ENCODE measurements at places on chromosomes 6 and 20.

GRCh38 chr6:82877213-82878195 is 188.1 kb downstream of the UBE3D start:
- no peak for DNase-seq

GRCh38 chr6:49736017-49736508 is 8.1 kb downstream of the CRISP3 start:
- DNase-seq = no peak

- peak; percentile 43 for DNase-seq
These were observed 14.1 kb downstream of the CDYL start for GRCh38 chr6:4790158-4790899.

DNA sequence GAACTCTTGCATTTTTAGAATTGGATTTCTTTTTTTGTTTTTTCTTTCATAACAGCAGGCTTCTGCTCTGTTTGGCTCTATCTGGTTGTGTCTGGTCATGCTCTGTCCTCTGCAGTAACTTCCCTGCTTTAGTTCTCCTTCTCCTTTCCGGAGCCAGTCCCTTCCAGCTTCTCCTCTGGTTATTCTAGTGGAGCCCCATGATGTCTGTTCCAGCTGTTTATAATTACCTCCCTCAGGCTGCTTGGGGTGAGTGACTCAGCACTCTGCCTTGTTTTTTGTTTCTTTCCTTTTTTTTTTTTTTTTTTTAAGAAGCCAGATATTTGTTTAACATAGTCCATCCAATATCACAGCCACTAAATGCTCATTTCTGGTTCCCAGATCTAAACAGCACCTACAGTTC is 409.6 kb downstream of the MAFB start:
- peak; percentile 89 for DNase-seq

- DNase-seq = no peak
These were observed 780.9 kb downstream of the QKI start for GRCh38 chr6:164195278-164195941.

DNA sequence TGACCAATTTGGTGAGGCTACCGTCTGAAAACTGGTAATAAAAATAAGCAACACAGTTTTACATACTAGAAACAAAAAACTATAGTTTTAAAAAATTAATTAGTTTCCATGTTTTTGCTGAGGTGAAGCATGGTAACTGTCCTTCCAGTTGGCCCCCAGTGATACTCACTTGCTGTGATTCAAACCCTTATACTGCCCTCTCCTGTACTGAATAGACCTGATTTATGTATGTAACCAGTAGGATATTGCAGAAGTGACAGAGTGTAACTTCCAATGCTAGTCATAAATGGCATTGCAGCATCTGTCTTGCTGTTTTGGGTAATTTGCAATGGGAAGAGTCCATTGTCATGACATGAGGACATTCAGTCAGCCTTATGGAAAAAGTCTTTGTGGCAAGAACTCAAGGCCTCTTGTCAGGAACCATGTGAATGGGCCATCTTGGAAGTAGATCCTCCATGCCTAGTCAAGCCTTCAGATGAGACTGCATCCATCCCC is 8.9 kb upstream of the CHD6 start:
- peak; percentile 64 for DNase-seq

DNA sequence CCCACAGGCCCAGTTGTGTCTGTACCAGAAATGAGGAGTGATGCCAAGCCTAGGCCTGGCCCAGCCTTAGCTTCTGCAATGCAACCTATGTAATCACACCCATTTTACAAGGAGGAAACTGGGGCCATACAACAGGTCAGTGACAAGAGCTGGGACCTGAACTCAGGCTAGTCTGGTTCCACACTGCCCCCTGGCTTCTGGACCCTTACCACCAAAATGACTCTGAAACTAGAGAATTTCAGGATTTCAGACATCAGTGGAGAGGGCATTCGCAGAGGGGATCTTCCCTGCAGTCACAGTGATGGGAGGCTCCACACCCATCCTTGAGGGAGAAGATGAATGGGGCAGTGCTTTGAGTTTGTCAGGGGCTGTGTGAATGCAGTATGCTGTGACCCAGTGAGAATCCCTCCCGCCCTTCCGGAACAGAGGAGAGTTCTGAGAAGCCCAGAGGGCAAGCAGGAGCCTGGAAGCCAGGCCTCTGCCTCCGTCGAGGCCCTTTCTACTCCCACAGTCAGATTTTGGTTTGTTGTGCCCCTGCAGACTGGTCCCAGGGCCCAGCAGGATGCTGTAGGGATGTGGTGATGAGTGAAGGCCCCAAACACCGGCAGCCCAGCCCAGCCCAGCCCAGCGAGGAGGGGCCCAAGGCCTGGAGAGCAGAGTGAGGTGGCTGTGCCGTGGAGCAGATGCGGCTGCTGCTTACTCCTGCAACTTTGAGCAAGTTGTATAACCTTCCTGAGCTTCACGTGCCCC is 48.1 kb upstream of the MYL9 start:
- DNase-seq = no peak

- no peak for DNase-seq
These were observed 97.9 kb upstream of the UST start for GRCh38 chr6:148648754-148649453.

- no peak for DNase-seq
These were observed 290.0 kb upstream of the SUPT3H start for GRCh38 chr6:45667766-45668165.

DNA sequence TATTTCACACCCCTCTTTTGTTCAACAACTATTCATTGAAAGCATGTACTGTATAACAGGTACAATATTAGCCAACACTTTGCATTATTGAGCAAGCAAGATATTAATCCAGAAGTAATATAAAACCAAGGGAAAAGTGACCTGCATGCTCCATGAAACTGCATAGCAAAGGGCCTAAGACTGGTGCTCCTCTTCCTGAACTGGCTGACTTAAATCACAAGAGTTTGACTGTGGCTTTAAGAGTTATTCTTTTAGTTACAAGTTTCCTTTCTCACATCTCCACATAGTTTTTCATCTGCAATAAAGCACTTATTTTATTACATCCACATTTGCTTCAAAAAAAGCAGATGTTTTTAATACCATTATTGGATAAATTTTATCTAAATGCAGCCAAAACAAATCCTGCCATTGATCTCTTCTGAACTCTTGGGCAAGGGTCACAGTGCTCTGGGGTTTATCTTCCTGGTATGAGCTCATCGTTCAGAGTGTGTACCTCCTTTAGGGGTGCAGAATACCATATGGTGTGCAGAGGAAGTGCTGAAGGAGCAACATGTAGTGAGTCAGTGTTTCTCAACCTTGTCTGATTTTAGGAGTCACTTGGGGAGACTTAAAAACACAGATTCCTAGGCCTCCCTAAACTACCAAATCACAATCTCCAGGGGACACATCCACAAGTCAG is 1225.9 kb upstream of the MAP3K7 start:
- DNase-seq = no peak

- peak; percentile 69 for DNase-seq
These were observed 132.2 kb downstream of the GPX5 start for GRCh38 chr6:28657769-28658465.

- DNase-seq = no peak
These were observed 618.6 kb upstream of the FLRT3 start for GRCh38 chr20:14956026-14956425.

DNA sequence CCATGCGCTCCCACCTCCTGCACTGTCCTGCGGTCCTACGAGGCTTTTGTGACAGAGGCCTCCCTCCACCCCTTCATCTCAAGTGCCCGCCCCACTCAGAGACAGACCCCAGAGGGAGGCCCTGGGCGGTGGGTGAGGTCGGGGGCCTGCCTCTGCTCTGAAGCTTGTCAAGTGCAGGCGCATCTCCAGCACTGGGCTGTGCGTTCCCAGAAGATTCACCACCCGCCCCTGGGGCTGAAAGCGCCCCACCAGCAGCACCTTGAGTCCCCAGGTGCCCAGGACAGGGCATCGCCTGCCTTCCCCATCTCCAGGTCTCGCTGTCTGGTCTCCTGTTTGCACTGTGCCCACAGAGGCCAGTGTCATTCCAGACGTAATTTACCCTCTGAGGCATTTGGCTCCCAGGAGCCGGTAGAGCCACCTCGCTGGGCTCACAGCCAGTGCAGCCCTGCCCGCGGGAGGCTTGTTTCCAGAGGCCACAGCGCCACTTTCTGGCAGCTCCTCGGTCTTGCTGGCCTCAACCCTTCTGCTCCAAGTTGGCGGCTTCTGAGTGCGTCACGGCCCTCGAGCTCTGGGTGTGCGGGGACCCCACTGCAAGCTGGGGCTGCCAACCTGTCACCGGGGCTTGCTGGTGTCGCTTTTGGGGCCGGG is 191.1 kb downstream of the TAF4 start:
- no peak for DNase-seq

GRCh38 chr20:26169506-26169905 is 472.9 kb upstream of the ZNF337 start:
- no peak for DNase-seq

- DNase-seq = no peak
These were observed 39.6 kb downstream of the JAG1 start for GRCh38 chr20:10634211-10634610.

DNA sequence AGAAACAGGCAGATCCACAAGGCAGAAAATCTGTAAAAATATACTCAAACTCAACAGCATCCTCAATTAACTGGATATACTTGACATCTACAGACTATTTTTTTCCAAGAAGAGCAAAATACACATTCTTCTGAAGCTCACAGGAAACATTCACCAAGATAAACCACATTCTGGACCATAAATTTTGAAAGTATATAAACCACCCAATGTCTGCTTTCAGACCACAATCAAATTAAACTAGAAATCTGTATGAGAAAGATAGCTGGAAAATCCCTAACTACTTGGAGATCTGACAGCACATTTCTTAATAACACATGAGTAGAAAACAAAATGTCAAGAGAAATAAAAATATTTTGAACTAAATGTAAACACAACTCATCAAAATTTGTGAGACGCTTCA is 195.5 kb downstream of the ERMARD start:
- DNase-seq = no peak

DNA sequence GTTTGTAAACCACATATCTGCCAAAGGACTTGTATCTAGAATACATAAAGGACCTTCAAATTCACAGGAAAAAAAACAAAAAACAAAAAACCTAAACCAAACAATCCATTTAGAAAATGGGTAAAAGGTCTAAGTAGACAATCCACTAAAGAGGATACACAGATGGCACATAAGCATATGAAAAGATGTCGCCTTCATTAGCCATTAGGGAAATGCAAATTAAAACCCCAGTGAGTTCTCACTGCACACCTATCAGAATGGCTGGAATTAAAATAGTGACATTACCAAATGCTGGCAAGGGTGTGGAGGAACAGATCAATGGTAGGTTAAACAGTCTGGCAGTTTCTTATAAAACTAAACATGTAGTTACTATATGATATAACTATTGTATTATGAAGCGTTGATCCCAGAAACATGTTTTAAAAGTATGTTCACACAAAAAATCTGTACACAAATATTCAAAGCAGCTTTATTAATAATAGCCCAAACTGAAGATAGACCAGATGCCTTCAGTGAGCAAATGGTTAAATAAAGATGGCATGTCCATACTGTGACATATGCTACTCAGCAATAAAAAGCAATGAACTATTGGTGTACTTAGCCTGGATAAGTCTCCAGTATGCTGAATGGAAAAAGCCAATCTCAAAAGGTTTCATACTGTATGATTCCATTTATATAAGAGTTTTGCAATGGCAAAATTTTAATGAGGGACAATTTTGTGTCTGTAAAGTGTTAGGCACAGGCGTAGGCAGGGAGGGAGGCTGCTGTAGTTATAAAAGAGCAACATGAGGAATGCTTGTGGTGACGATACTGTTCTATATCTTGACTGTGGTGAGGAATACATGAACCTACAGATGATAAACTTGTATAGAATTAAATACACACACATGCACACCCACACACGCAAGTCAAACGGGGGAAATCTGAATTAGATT is 43.9 kb downstream of the PLCB1 start:
- no peak for DNase-seq

GRCh38 chr6:161168281-161168891 is 105.5 kb downstream of the AGPAT4 start:
- no peak for DNase-seq

DNA sequence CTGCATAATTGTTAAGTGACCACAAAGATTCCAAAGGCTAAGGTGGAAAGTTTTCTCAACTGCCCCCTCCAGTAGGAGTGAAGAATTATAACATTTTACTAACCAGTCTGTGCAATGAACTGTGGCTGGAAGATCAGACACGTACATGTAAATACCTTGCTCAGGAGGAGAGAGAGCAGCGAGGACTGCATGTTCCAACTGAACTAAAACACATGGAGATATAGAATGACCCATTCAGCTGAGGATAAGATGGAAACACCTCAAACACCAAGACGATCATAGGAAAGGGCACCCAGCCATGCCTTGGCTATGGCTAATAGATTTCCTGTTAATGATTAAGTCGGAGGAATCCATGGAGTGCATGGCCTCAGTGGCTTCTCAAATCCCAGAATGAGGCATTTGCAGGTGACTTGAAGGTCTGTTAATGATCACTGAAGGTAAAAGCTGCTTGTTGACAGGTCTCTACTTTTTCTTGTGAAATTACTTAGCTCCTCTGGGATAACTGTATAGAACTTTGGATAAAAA is 875.6 kb downstream of the TFAP2A start:
- no peak for DNase-seq

- no peak for DNase-seq
These were observed 46.7 kb downstream of the DOP1A start for GRCh38 chr6:83114164-83114563.

GRCh38 chr20:48910347-48910781 is 11.1 kb upstream of the ARFGEF2 start:
- DNase-seq = peak; percentile 45

- peak; percentile 55 for DNase-seq
These were observed 868 bp downstream of the SRSF3 start for GRCh38 chr6:36594816-36595643.

GRCh38 chr20:57053793-57054552 is 212.5 kb downstream of the BMP7 start:
- DNase-seq = no peak

DNA sequence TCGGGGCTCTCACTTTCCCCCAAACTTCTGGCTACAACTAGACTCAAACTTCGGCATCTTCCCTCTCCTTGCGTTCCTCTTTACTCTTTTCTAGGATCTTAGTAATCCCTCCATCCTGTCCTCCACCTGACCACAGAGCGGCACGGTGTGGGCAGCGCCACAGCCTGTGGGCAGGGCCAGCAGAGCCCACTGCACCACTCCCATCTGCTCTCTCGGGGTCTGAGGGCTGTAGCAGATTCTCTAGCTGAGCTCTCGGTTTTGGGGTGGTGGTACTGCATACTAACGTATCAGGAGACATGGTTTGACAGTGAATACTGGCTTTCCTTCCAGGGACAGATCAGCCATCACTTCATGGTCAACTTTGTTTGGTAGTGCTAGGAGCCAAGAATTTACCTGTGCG is 57.4 kb downstream of the EZR start:
- no peak for DNase-seq

GRCh38 chr20:32536851-32537656 is 48.1 kb downstream of the NOL4L start:
- peak; percentile 22 for DNase-seq

GRCh38 chr20:2653556-2654383 is 1.3 kb downstream of the NOP56 start:
- no peak for DNase-seq

DNA sequence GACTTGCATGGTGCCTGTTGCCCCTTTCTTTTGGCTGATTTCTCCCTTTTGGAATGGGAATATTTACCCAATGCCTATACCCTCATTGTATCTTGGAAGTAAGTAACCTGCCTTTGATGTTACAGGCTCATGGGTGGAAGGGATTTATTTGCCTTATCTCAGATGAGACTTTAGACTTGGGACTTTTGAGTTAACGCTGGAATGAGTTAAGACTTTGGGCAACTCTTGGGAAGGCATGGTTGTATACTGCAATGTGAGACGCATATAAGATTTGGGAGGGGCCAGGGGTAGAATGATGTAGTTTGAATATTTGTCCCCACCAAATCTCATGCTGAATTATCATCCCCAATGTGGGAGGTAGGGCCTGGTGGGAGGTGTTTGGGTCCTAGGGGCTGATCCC is 75.5 kb downstream of the SYCP2 start:
- no peak for DNase-seq

GRCh38 chr20:50019466-50020256 is 36.9 kb downstream of the SNAI1 start:
- no peak for DNase-seq

Measured in inflammatory macrophage treated with lipopolysaccharide for 1 hour (primary cell).